ENCODE measurements at places on chromosomes 5 and 9.

- no peak for DNase-seq
Observed at GRCh38 chr5:142626099-142626498, 59.8 kb downstream of the FGF1 start.

- DNase-seq, result no peak
Observed at GRCh38 chr5:141560725-141561483, 57.9 kb downstream of the DIAPH1 start.

GRCh38 chr5:172503925-172504700 is 49.8 kb upstream of the SH3PXD2B start:
- DNase-seq, result no peak

DNA sequence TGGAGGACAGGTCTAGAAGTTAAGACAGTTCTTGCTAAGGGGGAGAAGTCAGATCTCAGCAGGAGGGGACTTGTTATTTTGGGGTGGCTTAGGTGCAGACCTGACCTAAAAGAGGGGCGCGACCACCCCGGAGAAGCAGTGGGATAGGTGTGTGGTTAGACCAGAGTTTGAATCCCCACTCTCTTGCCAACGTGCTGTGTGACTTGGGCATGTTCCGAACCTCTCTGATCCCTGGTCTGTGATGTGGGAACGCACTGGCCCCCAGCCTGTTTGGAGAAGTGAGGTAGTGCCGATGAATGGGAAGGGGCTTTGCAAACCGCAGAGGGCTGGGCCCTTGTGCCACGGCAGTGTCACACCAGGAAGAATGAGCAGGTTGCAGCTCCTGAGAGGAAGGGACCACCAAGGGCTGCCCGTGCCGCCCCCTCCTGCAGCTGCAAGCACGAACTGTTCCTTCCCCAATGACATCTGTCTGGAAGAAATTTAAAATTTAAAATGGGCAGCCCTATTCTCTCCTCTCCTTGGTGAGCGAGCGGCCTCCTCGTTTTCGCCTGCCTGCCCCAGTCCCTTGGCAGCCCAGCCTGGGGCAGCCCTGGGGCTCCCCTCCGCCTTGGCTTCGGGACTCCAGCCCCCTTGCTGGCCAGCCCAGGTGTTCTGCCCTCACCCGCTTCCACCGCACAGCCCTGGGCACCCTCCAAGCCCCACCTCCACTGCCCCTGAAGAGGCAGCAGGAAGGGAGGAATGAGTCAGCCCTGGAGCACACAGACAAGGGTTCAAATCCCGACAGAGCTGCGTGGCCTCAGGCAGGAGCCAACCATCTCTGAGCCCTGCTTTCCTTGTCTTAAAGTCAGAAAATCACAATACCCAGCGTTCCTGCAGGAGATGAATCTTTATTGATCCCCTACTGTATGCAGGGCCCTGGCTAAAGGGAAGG is 1.6 kb downstream of the FIBCD1 start:
- no peak for DNase-seq

GRCh38 chr9:91282292-91282691 is 79.4 kb downstream of the AUH start:
- no peak for DNase-seq

DNA sequence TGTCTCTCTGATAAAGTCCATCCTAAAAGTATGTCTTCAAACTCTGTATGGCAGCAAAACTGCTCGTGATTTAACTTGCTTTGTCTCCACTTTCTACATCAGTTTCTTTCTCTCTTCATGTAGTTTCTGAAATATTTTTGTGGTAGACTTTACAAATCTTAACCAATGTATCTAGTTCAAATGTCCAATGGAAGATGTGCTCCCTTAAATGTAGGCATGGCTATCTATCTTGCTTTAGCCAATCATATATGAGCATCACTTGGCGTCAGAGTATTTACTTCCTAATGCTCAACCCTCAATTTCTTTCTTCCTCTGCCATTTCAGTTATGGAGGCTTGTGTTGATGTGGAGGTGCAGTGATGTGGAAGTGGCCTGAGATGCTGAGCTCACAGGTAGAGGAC is 206.1 kb upstream of the ZNF608 start:
- DNase-seq, result no peak

DNA sequence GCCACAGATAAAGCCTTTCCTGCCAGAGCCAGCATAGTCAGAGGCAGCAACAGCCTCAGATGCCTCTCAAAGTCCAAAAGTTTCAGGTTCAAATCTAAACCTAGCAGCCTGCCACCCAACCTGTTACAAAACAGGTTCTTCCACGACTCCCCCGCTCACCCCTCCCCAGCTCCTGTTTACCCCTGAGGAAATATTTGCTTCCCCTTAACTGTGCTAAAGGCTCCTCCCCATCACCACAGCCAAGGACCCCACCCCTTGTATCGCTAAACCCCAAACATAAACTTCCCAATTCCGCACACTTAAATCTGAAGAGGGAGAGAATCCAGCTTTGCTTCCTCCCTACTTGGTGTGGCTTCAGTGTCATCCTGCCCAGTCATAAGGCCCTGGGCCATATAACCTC is 15.4 kb upstream of the VDAC1 start:
- no peak for DNase-seq

- no peak for DNase-seq
Observed at GRCh38 chr5:1777281-1778137, 22.1 kb downstream of the MRPL36 start.

GRCh38 chr5:153626836-153627235 is 136.4 kb downstream of the GRIA1 start:
- no peak for DNase-seq

DNA sequence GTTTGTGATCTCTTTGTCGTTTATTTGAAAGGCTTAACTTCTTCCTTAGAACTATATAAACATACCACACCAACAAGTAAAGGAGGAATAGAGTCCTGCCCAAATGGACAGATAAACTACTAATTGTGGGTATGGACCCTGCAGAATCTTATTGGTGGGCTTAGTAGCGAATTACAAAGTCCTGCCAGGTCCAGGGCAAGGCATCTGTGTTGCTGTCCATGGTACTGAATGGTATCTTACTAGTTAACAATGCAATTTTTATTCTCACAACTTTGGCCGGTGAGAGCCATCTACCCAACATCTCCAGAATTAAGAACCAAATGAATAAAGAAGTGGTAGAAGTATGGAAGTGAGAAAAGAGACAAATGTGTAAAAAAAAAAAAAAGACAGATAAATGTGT is 1782.4 kb upstream of the WWC1 start:
- no peak for DNase-seq
